ENCODE measurements at places on chromosomes 13 and 19.

- DNase-seq, result no peak
These were observed 41.6 kb upstream of the RFC3 start for GRCh38 chr13:33776239-33776881.

GRCh38 chr19:1768248-1768647, 14.9 kb downstream of the ONECUT3 start:
- DNase-seq, result no peak

- DNase-seq, result no peak
These were observed 9.0 kb upstream of the NFIC start for GRCh38 chr19:3357271-3357991.

GRCh38 chr13:108034909-108035410, 180.4 kb downstream of the LIG4 start:
- no peak for DNase-seq

DNA sequence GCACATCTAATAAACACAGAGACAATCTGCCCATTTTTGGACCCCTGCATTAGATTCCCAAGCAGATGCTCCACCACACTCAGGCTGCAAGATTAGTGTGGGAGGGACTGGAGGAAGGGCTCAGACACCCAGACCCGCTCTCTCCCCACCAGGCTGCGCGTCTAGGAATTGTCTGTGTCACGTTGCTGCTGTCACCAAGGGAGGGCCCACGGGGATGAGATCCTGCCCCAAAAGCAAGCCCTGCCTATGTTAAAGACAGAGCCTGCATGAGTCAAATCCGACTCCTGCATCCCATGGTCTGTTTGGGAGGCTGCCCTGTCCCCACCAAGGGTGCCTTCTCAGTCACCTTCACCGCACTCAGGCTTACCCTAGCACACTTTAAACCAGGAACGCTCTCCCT, 114.4 kb upstream of the ZNF507 start:
- DNase-seq, result no peak

DNA sequence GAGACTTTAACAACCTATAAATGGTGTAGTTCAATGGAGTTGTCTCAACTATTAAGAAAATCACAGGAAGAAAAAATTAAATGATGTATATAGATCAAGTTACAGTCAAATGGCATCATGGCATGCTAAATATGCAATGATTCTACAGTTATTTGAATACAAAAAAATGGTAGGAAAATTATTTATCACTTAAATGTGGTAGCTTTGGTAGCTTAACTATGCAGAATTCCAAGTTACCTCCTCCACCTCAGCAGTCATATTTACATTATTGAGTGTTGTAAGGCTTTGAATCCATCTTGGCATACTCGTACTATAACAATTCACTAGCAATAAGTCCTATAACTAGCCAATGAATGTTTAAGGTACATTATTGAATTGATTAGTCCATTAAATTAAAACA, 36.8 kb downstream of the CAB39L start:
- no peak for DNase-seq

Data from A172 (cell line).